ENCODE measurements at places on chromosomes 11 and 22.
A peak's percentile ranks its signal among the peaks of the same experiment; 100 is the strongest.

DNA sequence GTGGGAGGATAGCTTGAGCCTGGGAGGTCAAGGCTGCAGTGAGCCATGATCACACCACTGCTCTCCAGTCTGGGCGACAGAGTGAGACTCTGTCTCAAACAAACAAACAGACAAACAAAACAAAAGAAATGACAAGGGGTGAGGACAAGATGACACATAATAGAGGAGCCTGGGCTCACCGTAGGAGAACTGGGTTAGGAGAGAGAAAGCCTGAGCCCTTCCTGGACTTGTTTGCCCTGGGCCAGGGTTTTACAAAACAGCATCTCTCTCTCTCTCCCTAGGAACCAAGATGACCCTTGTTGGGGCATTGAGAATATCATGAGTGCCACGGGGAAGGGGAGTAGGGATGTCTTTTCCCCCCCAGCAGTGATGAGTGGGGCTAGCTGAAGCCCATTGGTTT, 15.7 kb downstream of the ROBO3 start:
- no peak for DNase-seq

GRCh38 chr22:23182309-23183060, 2.2 kb downstream of the BCR start:
- DNase-seq, result no peak

DNA sequence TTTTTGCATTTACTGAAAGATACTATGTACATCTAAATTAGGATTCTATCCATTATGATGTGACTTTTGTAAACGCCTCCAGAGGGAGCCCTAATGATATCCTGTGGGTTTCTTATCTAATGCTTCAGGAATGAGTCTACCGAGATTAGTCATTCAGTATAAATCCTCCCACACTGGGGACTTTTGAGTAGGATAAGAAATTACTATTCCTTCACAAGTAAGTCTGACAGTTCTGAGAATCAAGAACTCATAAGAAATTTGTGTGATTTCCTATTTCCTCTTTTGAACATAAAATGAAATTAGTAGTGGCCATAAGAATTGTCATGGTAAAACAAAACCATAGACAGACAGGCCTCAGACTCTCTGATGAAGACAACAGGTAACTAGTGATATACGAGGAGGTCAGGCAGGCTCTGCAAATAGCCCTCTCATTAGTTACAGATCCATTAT, 10.0 kb upstream of the OR5M1 start:
- peak; percentile 1 for DNase-seq

DNA sequence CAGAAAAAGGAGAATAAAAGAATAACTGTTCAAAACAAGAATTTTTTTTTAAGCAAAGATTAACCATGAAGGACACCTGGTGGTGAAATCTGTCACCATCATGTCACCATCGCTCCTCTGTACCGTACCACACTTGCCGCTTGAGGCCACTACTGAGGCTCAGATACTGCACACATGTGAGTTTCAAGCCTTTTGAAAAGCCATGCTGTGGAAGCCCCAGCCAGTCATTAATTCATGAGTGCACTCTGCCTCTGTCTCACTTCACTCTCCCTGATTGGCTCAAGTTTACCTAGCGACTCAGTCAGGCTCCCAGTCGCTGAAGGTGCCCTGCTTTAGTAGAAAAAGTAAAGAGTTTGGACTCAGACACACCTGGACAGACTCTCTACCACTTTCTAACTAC, 6.6 kb upstream of the MS4A12 start:
- no peak for DNase-seq

DNA sequence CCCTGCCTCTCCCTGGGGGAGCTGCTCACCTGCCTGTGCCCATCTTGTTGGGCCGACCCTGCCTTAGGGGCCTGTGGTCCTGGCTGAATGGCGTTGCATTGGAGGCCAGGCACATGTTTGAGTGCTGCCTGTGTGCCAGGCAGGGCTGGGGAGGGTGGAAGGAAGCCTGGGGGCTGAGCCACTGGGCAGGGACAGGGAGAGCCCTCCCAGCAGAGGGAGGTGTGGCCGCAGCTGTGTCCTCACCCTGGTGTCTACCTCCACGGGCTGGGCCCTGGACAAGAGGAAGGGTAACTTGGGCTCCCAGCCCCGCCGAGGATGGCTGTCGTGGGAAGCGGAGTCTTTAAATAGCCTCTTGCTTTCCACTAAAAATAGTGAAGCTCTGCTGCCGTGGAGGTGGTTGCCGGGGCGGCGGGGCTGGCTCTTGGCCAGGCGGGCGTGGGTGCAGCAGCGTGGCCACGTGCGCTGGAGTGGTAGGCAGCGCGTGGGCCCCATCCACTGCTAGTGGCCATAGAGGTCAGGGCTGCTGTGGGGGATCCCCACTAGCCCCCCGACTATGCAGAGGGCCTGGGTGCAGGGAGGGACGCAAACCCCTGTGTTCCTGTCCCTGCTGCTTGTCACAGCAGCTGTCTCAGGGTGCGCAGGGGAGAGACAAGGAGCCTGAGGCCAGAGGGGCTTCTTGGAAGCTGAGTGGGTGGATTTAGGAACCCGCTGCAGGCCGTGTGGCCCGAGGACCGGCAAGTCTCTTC, 6.2 kb downstream of the ZDHHC8 start:
- DNase-seq, result no peak

DNA sequence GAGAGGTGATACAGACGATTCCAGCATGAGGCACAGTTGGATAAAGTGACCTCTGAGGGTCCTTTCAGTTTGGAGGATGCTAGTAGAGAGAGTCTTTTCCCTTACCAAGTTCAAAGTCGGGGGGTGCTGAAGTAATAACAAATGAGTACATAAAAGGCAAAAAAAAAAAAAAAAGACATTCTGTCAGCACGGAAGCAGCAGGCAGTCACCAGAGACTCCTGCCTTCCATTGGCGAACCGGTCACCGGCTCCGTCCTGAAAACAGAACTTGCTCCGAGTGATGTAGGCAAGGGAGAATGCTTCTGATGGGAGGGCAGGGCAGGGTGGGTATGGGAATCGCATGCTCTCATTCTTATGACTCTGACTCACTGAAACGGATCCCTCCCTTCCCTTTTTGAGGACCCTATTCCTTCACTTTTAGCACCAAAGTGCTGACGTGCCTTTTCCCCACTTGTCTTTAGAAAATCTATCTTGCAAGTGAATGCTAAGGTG, 65.9 kb downstream of the PRR5L start:
- DNase-seq, result no peak

GRCh38 chr11:103476874-103477273, 367.6 kb downstream of the DYNC2H1 start:
- DNase-seq, result no peak

DNA sequence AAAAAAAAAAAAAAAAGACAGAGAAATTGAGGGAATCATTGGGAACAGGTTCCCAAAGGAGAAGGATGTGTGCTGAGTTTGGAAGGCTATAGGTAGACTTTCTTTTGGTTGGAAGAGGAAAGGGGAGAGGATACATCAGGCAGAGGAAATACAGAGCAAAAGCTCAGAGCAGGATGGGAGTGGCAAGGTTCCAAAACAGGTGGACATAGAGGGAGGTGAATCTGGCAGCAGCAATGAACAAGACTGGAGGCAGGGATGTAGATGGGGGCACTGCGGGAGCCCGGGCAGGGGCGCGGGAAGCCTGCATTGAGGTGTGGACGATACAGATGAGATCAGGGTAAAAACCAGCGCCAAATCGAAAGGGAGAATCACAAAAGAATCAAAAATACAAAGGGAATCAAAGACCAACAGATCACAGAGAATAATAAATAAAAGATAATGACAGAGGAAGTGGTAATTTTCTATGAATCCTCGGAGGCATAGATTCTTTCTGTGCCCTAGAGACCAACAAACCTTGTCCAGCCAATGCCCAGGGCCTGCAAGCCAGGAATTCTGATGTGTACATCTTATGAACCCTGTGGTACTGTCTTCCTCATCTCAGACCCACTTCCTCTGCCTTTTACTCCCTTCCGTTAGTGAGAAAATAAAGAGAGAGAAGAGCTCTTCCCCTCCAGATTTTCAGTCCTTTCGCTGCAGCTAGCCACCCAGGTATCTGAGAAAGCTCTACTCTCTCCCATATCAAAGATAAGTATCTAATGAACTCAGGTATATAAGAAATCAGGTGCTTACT, 70.3 kb downstream of the SLC1A2 start:
- DNase-seq, result no peak

DNA sequence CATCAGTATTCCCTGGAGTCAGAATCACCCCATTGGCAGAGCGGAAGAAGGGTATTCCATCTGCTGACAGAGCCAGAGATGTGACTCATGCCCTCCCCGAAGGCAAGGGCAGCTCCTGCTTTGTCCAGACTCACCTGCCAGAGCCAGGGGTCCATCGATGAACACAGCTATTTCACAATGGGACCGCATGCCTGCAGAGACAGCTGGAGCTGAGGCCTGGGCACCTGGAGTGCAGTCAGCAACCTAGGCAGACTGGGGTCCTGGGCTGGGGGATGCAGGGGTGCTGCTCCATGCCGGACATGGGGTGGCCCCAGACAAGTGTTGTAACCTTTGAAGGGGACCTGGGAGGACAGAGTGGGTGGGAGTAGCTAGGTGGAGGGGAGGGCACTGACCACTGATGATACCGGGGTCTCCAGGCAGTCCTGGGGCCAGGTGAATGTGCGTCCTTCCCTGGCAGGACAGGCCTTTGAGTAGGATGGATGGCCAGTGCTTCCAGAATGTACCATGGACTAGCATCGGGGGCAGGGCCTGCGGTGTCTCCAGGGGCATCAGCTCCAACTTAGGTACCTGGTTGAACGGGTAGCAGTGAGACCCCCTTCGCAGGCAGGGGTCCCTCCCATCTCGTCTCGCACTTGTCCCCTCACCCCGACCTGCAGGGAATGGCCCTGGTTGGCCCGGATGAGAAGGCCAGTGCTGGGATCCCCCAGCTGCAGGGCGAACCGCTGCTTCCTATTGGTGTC, 1.7 kb downstream of the TRPT1 start:
- no peak for DNase-seq

DNA sequence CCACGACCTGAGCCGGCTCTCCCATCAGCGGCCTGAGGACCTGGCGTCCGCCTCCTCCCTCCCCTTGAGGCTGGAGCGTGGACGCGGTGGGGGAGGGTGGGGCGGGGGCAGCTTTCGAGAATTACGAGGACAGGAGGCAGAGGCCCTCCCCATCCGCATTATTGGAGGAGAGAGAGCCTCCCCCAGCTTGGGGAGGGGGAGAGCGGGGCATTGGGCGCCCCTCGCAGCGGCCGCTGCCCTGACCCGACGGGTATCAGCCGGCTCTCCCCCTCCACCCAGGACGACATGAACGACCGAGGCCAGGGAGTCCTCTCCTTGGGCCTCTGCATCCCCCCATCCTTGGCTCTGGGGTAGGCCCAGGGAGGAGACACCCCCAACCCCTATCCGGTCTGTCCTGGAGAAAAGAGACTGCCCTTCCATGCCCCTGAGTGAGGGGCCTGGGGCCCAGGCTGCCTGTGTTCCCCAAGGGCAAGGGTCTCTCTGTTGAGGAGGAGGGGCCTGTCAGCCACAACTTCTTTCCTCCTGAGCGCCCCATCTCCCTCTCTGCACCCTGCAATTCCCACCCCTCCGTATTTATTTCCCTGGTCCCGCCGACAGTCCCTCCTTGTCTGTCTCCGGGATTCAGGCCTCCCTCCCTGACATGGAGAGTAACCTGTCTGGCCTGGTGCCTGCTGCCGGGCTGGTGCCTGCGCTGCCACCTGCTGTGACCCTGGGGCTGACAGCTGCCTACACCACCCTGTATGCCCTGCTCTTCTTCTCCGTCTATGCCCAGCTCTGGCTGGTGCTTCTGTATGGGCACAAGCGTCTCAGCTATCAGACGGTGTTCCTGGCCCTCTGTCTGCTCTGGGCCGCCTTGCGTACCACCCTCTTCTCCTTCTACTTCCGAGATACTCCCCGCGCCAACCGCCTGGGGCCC, 495 bp downstream of the GPR137 start:
- no peak for DNase-seq

DNA sequence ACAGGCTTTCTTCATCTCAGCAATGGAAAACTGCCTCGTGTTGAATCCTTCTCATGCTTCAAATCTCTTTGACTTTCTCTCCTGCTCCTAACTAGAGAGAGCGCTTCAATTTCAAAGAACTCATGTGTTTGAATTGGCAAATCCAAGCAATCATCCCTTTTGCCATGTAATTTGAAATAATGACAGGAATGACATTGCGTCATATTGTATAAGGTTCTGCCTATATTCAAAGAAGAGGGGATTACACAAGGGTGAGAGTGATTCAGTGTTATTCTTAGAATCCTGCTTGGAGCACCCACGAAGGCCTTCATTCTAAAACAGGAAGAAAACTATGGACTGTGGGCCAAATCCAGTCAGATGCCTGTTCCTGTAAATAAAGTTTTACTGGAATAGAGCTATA, 720.6 kb downstream of the JRKL start:
- DNase-seq, result no peak

- DNase-seq, result no peak
Measured at GRCh38 chr22:19831016-19831415, 23.7 kb downstream of the GNB1L start.

DNA sequence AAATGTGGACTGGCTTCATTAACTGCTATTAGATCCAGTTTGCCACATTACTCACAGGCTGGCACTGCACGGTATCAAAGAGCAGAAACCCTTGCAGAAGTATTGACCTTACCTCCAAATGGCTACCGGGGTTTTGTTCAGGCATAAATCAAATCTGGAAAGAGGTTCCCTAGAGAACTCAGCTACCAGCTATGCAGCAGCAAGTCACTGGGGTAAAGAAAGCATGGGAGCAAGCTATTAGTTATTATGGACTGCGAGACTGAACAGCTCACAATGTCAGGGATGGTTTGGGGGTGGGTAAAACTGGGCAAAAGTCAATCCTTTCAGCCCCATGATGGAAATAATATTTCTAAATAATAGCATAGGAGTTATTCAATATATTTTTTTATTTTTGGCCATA, 128.1 kb downstream of the FANCF start:
- DNase-seq, result no peak

DNA sequence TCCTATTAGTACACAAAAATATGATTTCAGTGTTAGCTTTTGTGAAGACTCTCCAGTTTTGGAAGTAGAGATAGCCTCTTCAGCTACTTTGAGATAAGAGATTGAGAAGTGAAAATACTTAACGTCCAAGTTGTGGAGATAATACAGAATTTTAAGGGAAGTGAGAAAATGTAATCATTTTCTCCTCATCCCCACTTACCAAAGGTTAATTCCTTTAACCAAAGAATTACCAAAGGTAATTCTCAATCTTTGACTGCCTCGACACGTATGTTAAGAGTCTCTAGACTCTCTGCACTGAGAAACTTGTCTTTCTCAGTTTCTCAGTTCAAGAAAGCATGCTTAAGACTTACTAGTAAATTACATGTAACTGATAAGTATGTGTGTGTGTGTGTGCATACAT, 15.3 kb downstream of the C11orf54 start:
- DNase-seq, result no peak

Data from HFF-Myc (cell line).